A172 (cell line): ENCODE measurements at places on chromosomes 6 and 20. TPM values are rescaled to one million over a fixed set of nuclear protein-coding genes. Genes with fewer than 3 reads are reported as not detected.

SLC26A8 gene
- total RNA-seq, result not detected in 2 replicates

CLPSL2 gene
- total RNA-seq, result 4.7 TPM in 1 of 2 replicates, not detected in the other

KLHDC3 gene
- 75.3 and 90.8 TPM in 2 replicates for total RNA-seq

SPEF1 gene
- total RNA-seq, result 0.67 TPM in 1 of 2 replicates, not detected in the other

DNA sequence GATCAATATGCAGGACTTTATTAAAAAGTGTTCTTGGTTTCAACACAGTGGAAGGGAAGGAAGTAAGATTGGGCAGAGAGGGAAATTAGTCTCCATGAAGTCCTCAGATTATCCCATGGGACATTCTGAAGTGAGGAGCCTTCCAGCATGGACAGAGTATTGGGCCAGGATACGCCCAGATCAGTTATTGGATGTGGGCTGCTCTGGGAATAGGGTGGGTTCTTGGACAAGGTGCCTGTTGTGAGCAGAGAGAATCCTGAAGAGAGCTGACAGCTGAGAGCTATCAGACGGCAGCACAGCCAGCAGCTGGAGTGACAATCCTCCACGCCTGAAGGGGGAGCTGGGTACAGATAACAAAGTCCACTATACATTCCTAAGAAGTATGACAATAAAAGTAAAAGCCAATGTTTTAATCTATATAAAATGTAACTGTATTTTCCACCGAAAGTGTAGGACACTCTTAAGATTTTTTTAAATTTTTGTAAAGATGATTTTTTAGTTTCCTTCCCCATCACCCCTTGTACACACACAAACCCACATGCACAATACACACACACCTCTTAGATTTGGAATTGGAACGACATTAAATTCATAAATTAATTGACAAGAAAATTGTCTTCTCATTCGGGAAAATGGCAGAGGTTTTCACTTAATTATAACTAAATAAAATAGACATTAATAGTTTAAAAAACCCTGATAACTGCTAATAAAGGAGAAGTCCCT is 107.8 kb downstream of the FBXO5 start:
- DNase-seq, result no peak

GRCh38 chr6:81863123-81863522 is 110.6 kb upstream of the TENT5A start:
- no peak for DNase-seq

GRCh38 chr6:11672256-11672655 is 106.3 kb downstream of the ADTRP start:
- no peak for DNase-seq

- peak; percentile 37 for DNase-seq
These were observed 110.0 kb downstream of the QRSL1 start for GRCh38 chr6:106739387-106739786.

DNA sequence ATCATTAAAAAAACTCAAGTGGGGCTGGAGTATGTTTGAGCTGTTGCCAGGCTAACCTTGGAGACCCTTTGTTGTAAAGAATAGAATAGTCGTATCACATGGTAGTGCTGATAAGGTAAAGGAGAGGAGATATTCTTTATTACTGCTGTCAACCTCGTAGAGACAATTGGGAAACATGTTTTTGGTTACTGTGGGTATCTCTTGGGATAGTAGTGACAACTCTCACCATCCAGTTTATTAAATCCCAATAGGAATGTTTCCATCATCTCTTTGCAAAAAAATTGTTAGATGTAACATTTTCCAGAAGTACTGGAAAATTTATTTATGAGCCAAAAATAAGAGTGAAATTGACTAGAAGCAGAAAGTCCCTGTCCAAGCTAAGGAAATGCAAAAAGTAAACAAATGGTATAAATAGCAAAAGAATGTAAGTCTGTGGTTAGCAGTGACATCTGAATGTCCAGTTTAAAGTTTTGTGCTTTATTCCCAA is 829.3 kb upstream of the CITED2 start:
- peak; percentile 38 for DNase-seq

DNA sequence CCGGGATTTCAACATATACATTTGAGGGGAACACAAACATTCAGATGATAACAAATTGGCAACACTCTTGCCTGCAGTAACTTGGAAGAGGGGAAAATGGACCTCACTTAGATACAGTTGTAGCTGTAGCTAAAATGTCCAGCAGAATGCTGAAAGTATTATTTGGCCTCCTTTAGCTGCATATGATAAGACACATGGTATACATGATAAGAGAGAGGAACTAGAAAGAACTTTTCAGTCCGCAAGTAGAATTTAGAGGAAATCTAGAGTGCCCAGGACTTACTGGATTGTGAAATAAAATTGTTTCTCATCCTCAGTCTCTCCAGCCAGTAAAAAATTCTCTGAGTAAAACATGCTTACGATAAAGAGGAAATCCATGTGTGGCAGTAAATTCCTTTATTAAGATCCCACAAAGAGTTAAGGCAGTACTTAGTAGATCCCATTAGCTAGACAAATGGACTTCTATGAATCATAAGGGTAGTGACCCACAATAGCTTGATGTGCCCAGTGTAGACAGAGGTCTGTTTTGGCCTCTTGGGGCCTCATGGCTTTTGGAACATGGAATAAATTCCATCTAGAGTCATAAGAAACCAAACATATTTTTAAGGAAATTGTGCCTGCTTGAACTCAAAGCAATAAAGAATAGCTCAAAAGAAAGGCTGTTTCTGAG is 87.9 kb upstream of the RBM24 start:
- DNase-seq, result no peak

- no peak for DNase-seq
These were observed 57.5 kb downstream of the FOXC1 start for GRCh38 chr6:1667012-1667804.
